ENCODE measurements at places on chromosomes 4 and X. TPM values are rescaled to one million over a fixed set of nuclear protein-coding genes. Genes with fewer than 3 reads are reported as not detected.

Gene PROM1
- 12.9 TPM for total RNA-seq

Gene PRDM5
- 15.7 TPM for total RNA-seq

DNA sequence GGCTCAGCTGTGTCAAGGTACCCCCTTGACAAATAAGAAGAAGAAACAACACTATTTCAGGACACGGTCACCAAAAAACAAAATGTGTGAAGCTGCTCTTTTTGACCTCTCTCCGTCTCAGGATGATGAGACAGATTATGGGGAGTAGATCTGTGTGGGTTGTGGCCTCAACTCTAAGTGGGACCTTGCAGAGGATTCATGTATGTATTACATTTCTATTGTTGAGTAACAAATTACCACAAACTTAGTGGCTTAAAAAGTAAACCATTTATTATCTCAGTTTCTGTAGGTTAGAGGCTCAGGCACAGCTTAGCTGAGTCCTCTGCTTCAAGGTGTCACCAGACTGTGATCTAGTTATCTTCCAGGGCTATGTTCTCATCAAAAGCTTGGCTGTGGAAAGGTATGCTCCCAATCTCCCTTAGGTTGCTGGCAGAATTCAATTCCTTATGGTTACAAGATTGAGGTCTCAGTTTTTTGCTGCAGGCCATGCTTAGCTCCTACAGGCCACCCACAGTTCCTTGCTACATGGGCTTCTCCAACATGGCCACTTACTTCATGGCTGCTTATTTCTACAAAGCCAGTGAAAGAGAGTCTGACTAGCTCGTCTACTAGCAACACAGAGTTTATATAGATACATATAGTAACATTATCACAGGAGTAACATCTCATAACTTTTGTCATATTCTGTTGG, 28.1 kb downstream of the DGKK start:
- no peak for DNase-seq

Gene TKTL1
- 0.56 TPM for total RNA-seq

- no peak for DNase-seq
These were observed 7.9 kb upstream of the GNRHR start for GRCh38 chr4:67762086-67762485.

GRCh38 chr4:168537571-168537970, 40.7 kb downstream of the PALLD start:
- no peak for DNase-seq

Gene GABRE
- 9.9 TPM for total RNA-seq

Data from type B pancreatic cell (in vitro differentiated cells).